Colonic mucosa (tissue), 4 donors: ENCODE measurements at places on chromosomes 3 and 15. TPM values are rescaled to one million over a fixed set of nuclear protein-coding genes. Genes with fewer than 3 reads are reported as not detected.

DNA sequence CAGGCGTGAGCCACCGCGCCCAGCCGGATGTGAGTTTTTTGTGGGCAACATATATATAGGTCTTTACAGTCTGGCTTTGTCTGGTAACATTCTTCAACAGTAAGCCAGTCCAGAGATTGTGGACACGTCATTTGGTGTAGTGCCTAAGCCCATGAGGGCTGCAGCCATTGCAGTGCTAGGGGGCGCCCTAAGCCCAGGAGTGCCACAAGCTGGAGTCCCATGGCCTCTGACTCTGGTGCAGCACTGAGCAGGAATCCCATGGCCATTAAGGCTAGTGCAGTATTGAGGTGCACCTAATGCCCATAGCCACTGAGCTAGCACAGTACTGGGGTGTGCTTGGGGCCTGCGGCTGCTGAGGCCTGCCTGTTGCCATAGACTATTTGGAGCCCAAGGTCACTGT lies 136.4 kb upstream of the NDN start:
- DNase-seq = no peak

The TM6SF1 gene
- total RNA-seq = 0.62 TPM

DNA sequence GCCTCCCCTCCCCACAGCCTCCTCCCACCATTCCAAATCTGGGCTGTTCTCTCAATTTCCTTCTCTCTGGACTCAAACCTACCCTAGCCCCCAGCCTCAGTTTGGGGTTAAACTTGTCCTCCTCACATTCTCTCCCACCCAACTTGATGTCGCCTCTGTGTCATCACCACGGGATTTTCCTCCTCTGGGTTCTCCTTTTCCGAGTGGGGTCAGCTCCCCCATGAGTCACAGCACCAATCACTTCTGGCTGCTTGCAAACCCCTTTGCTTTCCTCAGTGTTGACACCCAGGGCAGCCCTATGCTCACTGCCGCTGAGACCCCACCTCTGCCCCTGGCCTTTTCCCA lies 451 bp downstream of the CCR5AS start:
- no peak for DNase-seq

The PPP1R14D gene
- total RNA-seq = 166 TPM

The ACOX2 gene
- total RNA-seq = 14.6 TPM

DNA sequence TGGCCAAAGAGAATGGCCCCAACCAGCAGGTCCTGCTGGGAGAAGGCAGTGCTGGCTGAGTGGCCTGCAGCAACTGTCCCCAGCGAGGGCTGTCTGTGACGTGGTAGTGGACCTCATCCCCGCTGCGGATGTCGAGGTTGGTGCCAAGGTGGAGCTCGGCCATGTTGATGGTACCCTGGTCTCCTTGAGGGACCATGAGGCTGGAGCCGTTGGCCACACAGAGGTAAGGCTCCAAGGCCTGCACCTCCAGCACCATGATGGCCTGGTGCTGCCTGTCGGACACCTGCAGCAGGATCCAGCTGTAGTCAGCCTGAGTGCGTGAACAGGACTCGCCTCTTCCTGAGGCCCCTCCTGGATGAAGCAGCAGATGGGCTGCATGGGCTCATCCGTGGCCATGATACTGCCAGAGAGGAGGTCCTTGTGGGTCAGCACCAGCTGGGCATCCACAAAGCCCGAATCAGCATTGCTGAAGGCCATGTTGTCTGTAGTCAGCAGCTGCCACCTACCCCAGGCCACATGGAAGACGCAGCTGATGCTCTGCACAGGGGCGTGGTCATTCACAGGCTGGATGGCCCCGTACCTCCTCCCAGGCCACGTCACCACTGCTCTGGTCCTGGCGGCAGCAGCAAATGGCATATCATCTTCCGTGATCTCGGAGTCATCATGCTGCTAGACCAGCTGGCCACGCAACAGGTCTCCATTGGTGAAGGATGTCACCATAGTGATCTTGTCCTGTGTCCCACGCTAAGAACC lies 167.5 kb downstream of the GOLGA6L4 start:
- DNase-seq = peak; percentile 10

DNA sequence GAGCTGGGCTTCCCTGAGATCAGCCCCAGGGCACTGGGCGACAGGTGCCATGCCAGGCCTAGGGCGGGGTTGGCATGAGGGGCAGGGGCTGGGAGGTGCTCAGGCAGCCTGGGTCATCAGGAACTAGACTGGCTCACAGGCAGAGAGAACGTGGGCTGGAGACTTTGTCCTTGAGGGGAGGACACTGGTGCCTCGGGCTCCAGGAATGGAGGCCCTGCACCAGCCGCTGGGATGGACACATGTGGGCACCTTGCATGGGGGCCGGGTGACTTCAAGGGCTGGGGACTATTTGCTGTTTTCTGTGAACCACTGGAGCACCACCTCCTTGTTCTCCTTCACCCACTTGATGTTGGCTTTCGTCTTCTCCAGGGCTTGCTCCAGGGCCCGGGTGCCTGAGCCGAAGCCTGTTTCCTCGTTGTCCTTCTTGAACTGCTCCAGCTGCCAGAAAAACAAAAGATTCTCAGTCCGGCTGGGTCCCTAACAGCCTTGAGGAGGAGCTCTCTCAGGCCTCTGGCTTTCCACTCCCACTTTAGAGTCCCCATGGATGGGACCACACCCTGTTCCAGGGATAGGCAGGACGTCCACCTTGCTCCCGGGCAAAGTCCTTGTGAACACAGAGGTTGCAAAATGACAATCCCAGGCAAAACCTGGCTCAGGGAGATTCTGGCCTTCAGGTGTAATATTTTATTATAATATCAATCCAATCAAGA lies 9.1 kb downstream of the MESP2 start:
- DNase-seq = peak; percentile 92

The SLC6A20 gene
- total RNA-seq = 4.2 TPM

DNA sequence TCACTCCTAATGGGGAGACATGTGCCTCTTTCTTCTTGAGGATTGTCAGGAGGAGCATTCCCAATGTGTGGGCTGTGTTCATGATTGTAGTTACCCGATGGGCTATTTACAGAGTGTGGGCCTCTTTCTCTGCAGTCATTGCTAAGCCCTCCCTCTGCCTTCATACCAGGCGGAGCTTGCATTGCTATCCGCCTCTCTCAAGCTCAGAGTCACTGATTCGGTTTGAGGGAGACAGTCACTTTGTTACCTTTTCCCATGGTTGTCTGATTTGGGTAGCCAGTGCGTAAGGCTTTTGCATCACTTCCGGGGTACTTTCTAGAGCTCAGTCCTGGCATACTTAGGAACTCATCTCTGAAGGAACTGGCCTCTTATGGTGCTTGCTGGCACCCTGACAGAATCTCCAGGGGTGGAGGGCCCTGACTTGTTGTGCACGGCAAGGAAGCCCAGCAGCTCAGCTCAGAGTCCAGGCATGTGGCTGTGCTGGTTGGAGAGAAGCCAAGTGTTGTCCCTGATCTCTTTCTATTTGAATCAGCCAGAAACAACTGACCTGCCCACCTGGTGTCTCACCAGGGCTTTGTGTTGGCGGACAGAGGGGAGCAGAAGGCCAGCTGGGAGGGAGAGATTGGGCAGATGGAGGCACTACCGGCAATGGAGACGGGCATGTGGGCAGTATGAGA lies 79.8 kb downstream of the EPHB1 start:
- no peak for DNase-seq
